ENCODE measurements at places on chromosomes 3 and 15.

- no peak for DNase-seq
Observed at GRCh38 chr3:12518261-12519028, 26.9 kb downstream of the MKRN2OS start.

GRCh38 chr15:69727121-69727924 lies 274.7 kb downstream of the RPLP1 start:
- DNase-seq = no peak

GRCh38 chr3:63047068-63047467 lies 171.9 kb upstream of the CADPS start:
- no peak for DNase-seq

- DNase-seq = no peak
Observed at GRCh38 chr3:63762934-63763550, 56.1 kb upstream of the C3orf49 start.

DNA sequence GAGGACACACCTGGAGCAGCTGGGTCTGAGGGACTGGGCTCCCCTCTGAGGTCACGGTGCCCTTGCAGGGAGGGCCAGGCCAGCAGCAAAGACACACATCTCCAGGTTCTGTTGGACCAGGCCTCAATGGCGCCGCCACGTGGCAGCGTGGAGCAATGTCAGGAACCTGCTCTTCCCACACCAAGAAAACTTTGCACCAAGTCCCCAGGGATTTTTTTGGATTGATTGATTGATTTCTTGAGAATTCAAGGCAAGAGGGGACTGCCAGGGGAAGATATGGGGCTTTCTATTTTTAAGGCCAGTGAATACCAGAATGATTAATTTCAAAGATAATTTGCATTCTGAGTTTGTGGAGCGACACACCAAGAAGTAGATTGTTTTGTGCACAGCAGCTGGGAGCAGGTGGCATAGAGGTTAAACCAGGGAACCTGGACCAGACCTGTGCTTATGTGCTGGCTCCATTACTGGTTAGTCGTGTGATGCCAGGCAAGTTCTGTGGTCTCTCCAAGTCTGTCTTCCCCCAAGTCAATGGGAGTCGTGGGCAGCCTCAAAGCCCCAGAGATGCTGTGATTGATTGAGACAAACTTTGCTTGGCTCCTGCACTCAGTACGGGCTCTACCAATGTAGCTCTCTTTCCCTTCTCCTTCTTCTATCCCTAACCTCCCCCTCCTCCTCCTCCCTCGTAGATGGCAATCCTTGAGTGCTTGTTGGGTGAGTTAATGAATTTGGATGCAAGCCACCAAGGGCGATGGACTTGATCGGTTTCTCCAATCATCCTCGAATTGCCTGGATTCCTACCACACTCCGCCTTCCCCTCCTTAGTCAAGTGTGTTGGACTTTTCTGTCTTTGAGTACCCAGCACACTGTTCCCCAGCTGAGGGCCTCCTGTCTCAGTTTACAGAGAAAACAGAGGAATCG lies 96.2 kb upstream of the TRPM1 start:
- DNase-seq = peak; percentile 60

DNA sequence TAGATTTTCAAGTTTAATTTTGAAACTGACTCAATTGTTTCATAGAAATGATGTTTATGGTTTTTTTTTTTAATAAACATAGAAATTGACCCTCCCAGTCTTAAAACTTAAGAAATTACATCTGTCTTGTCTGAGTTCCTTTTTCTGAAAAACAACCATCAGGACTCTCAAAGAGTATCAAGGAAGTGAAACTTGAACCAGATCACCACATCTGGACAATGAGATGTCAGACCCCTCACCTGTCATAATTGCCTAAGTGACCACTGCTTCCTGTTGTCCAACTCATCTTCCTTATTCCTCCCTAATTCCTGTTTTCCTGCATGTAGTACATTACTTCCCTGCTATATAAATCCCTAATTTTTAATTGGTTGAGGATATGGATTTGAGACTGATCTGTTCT lies 441.5 kb upstream of the ARHGEF26 start:
- no peak for DNase-seq

- DNase-seq = no peak
Observed at GRCh38 chr3:17133632-17134545, 249.1 kb downstream of the PLCL2 start.

DNA sequence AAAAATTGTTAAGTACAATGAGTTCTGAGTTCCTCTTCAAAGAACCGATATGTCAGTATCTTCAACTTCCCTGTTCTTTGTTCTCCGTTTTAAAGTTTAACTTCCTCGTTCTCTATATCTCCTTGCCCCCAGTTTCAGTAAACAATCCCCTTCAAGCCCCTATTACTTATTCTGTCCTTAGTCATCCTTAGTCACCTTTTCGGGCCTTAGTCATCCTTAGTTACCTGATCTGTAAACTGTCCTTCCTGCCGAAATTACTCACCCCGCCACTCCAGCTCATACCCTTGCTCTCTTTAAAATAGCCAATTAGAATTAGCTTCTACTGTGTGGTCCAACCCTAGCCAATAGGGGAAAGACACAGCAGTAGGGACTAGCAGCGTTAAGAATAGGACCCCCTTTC lies 1165.6 kb downstream of the NSUN3 start:
- no peak for DNase-seq

- no peak for DNase-seq
Observed at GRCh38 chr3:137771401-137772213, 7.5 kb downstream of the SOX14 start.

DNA sequence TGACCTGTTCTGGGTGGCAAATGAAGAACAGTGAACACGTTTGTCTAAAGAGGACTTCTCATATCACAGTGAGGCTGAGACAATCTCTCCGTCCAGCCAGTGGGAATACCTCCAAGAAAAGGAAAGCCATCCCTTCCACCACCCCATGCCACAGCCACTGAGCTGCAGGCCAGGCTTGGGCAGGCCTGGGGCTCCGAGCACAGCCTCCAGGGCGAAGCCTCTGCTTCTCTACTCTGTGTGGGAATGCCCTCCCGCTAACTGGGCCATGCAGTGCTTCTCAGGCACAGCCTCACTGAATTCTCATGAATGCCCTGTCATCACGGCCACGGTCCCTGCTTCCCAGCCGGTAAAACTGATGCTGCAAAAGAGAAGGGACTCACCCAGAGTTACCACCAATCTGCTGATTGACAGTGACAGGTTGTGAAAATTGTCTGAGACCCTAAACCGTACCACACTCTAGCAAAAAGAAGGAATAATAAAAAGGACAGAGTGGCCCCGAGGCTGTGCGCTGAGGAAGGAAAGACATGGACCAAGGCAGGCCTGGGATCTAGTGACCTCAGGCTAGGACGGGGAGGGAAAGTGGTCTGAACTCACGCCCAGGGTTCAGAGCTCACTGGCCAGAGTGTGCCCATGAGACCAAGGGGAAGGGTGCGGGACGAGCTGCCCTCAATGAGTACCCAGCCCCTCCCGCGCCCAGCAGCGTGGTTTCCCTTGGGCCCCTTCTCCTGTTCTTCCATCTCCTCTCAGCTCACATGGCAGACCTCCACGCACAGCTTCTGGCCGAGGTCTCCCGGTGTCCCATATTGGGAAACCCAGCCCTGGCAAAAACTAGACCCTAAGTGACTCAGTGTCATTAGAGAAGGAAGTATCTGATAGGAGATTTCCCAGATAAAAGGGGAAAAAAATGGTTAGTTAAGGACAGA lies 52.8 kb downstream of the DHX30 start:
- DNase-seq = no peak

- DNase-seq = no peak
Observed at GRCh38 chr15:70269311-70269911, 171.7 kb upstream of the TLE3 start.
